ENCODE measurements at places on chromosomes 6 and 20.

- peak; percentile 28 for DNase-seq
Observed at GRCh38 chr6:45663251-45664221, 285.8 kb upstream of the SUPT3H start.

GRCh38 chr20:42609618-42610017 is 580.1 kb downstream of the PTPRT start:
- DNase-seq = no peak

GRCh38 chr20:24465730-24466129 is 3.7 kb upstream of the SYNDIG1 start:
- DNase-seq = no peak

- no peak for DNase-seq
Observed at GRCh38 chr20:57350081-57350710, 859 bp upstream of the RAE1 start.

DNA sequence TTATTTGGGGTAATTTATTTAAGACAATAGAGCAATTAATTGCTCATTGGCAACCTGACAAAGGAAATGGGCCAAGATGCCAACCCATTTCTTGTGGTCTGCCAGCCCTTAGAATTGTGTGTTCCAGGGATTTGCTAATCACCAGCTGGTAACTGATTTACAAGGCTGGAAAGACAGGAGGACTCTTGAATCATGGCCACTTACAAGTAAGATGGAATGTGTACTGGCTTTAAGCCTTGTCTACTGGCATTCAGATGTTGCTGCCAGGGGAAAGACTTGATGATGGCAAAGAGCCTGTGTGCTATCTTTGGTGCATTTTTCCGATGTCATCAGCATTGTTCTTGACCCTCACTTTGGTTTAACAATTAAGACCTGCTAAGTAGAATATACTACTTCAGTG is 91.0 kb downstream of the BCKDHB start:
- no peak for DNase-seq

- DNase-seq = peak; percentile 33
Observed at GRCh38 chr20:2314759-2315439, 19.1 kb downstream of the TGM3 start.
